Retina (tissue), 1 donor: ENCODE measurements at places on chromosomes 6 and 20.

DNA sequence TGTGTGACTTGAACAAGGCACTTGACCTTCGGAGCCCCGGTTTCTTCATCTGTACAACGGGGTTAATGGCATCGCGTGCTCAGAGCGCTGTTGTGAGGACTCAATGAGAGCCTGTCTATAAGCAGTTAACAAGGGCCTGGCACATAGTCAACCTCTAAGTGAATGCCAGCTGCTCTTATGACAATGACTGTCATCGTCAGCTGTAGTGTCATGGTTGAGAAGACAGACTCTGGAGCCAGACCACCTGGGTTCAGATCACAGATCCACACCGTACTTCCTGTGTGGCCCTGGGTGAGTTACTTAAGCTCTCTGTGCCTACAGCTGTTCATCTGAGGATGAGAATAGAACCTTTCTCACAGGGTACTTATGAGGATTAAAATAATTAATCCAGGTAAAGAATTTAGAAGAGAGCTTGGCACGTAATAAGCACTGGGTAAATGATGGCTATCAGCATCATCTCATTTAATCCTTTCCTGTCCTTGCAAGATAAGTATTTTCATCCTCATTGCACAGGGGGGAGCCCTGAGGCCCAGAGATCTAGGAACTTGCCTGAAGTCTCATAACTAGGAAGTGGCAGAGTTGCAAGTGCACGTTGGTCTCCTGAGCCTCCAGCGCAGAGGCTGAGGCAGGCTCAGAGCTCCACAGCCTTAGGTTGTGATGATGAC lies 105.3 kb downstream of the EYA2 start:
- no peak for DNase-seq

DNA sequence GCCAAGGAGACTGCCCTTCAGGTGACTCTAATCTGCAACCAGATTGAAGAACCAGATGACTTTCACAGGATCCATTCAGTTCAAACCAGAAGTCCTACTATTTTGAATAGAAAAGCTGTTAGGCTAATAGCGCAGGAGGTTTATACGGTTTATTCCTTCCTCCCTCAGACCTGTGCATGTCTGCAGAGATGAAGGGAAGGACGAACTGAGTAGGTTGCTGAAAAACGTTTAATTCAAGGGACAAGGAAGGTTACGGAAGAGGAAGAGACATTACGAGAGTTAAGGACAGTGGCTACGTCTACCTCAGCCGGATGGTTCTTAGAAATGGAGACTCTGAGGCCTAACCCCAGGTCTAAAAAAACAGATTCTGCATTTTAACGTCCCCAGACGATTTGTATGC lies 978 bp downstream of the AURKA start:
- no peak for DNase-seq

DNA sequence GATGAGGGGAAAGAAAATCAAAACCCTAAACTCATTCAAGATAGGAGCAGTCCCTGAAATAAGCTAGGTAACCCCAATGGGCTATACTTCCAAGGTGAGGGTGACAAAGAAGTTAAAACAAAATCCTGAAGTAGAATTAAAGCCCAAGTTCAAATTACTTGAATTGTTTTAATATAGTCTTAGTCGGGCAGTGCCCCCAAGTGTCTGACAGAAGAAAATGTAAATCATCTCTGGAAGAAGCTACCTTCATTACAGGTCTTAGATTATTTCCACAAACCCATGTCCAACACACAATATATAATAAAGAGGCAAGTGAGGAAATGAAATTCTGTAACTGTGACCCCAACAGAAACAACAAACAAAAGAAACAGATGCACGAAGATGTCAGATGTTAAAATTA lies 36.8 kb upstream of the L3MBTL3 start:
- no peak for DNase-seq

DNA sequence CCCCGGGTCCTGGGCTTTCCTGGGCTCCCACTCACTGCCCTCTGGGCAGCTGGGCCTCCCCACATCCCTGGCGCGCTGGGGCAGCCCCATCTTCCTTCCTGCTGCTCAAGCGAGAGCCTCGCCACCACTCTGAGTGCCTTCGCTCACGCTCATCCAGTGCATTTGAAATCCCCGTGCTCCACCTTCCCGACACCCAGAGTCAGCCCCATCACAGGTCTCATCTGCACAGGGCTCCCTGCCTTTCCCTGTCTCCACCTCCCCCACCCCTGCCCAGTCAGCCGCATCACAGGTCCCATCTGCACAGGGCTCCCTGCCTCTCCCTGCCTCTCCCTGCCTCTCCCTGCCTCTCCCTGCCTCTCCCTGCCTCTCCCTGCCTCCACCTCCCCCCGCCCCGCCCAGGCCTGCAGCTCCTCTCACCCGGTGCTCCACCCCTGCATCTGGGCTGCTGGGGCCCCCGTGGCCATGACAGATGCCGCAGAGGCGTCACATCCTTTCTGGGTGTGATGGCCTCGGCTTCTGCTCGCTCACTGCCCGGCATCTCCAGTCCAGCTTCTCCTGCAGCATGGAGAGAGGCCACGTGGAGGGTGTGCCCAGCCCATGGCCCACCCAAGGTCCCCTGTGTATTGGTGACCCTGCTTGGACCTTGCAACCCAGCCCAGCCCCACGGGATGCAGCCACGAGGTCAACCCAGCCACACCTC lies 9.0 kb upstream of the BHLHE23 start:
- DNase-seq: no peak

DNA sequence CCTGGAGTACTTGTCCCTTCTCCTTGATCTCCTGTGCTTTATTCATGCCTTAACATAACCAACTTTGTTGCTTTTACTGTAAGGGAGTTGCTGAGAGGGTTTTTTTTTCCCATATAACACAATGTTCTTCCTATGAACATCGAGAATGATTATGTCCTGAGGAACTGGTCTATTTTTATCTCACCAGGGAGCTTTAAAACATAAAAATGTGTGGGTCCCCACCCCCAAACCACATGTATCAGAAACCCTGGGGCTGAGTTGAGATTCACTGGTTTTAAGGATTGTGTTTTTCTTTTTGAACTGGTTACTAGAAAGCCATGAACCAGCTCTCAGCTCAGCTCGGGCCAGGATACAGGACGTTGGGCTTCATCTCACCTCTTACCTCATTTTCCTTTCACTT lies 118.5 kb upstream of the JAG1 start:
- DNase-seq: no peak

- DNase-seq: no peak
Observed at GRCh38 chr6:166720856-166721255, 93.8 kb upstream of the RPS6KA2 start.
